Right ventricle myocardium superior (tissue), 1 donor: ENCODE measurements at places on chromosomes 3 and 15. TPM values are rescaled to one million over a fixed set of nuclear protein-coding genes. Genes with fewer than 3 reads are reported as not detected.

- no peak for DNase-seq
Measured at GRCh38 chr3:172726380-172726779, 15.5 kb upstream of the NCEH1 start.

The CNTN4 gene
- total RNA-seq, result 2.6 TPM

GRCh38 chr3:152706991-152707713, 127.8 kb upstream of the P2RY1 start:
- no peak for DNase-seq

DNA sequence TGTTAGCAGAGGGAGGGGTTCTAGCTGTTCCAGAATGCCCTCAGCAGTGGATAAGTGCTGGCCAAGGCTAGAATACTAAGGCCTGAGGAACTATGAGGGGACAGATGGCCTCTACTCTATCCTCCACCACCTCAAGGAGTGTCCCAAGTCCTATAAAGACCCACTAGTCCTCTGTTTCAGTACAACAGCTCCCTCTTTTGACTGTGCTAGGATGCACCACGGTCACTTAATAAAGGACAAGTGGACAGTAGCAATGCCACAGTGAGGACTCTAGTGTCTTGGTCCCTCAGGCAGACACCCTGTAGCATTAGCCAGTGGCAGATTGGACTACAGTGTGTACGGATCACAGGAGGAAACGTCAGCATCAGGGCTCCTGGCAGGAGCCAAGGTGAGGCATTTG, 171.8 kb upstream of the PROK2 start:
- DNase-seq, result no peak

The SKOR1 gene
- 0.11 TPM for total RNA-seq

- DNase-seq, result no peak
Measured at GRCh38 chr3:114336122-114336697, 42.4 kb downstream of the TIGIT start.

DNA sequence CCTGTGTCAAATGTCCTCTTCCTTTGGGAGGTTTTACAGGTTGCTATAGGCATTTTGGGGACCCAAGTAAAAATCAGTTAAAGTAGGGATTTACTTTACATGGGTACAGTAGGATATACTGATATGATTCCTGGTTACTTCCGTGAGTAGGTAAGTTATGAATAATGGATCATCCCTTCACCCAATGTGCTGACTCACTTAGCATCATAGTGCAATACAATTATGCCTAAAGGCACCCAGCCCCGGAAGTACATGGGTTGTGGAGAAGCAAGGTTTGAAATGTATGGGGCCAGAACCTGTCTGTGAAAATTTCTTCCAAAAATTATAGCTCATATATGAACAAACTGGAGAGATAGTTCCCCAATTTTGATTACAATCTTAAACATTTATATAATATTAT, 64.0 kb downstream of the GLB1 start:
- no peak for DNase-seq

GRCh38 chr3:122003112-122003511, 18.9 kb downstream of the ILDR1 start:
- no peak for DNase-seq

The NISCH gene
- total RNA-seq, result 46.0 TPM

The TERB2 gene
- total RNA-seq, result not detected

DNA sequence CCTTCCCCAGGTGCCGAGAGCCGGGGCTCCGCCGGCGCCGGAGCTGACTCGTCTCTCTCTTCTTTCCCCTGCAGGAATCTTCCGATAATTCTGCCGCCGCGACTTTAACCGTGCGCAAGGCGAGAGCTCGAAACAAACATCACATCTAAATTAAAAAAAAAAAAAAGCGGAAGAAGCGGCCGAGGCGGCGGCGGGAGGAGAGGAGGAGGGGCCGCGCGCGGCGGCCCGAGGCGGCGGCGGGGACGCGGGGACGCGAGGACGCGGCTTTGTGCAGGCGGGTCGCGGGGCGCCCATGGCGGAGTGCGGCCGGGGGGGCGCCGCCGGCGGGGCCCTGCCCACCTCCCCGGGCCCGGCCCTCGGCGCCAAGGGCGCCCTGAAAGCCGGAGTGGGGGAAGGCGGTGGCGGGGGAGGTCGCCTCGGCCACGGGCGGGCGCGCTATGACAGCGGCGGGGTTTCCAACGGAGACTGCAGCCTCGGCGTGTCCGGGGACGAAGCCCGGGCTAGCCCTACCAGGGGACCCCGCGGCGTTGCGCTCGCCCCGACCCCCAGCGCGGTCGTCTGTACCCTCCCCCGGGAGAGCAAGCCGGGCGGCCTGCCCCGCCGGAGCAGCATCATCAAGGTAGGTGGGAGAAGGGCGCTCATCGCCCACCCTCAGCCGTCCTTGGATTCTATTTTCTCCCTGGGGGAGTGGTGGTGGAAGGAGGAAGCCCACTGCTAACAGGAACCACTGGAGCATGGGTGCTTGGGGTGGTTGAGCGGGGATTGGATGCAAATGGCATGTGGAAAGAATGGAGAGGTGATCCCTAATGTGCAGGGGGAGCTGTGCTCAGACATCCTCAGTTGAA, at the start of gene PLCL2:
TSS of gene PLCL2 (plus strand) at position 208 of the 845 bp plus-strand sequence. CDS start at position 293, 85 bp downstream.
- DNase-seq, result peak; percentile 74

GRCh38 chr3:39727415-39727814, 82.0 kb upstream of the MYRIP start:
- no peak for DNase-seq

DNA sequence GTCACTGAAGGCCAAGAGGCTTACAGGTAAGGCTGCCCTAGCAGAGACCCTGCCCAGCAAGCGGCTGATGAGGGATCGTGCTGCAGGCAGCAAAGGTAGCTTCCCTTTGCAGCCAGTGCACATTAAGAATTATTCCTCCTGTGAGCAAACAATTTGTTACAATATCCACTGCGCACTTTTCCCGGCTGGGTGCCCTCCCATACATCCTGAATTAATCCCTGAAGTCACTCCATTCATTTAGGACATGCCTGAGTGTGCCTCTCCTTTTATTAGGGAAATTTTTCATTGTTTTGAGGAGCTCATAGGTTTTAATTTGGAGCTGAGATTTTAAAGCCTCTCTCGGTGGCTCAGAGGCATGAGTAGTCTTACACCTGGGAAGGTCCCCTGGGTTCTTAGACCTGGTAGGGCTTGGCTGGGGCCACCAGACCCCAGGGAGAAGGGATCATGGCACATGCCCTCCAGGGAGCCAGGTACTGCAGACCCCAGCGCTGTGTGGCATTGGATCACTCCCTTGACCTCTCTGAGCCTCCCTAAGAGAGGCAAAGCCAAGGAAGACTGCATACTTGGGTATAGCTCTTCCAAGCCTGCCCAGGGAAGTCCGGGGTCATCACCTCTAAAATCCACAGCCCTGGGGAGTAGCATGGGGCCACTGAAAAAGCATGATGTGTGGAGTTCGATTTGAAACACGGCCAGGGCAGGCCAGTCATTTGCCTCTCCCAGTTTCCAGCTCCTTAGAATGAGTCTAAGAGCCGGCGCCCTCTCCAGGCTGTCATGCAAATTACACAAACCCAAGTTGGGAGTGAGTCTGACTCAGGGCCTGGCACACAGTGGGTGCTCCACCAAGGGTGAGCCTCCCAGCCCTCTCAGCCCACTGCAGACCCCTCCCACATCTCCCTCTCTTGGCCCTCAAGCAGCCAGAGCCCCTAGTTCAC, 151.9 kb upstream of the LINGO1 start:
- no peak for DNase-seq

- no peak for DNase-seq
Measured at GRCh38 chr3:71568207-71568606, 15.3 kb downstream of the FOXP1 start.

DNA sequence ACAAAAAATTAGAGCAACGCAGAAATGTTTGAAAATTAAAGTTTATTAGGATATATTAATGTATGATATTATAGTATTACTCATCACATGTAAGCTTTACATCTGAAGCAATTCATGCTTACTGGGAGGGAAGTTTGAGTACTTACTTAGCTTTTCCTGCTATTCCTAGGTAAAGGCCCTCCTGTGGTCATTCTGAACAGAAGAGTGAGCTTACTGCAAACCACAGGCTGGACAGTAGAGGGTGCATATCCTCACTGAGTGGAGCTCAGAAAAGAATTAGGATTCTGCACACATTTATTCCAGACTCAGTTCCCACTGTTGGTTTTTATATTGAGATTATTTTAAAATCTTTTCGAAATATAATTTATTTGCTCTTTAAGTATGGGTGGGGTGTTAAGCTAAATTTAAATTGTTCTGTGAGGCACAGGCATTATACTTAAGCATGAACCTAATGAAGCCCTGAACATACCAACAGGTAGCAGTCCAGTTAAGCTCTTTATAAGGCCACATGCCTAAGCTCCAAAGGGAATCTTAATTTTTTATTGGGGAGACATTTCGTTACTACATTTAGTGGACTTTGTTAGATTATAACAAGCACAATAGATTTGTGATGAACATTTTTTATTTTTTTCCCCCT, 10.2 kb downstream of the MRPS22 start:
- DNase-seq, result no peak

The TCTA gene
- 13.4 TPM for total RNA-seq

DNA sequence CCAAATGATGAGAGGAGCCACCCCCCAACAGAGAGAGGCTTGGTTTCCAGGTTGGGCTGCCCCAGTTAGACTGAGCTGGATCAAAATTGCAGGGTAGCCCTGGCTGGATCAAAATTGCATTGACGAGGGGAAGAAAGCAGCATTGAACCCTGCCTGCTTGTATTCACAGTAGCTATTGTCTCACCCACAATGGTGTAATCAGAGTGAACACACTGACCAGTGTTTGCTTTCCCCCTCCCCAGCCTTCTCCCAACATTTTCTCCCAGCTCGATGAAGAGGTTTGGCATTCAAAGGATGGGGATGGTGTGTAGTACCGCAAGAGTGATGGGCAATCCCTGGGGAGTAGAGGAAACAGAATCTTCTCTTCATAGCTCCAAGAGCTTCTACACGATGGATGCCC, 223.8 kb downstream of the ADAMTS9 start:
- no peak for DNase-seq

DNA sequence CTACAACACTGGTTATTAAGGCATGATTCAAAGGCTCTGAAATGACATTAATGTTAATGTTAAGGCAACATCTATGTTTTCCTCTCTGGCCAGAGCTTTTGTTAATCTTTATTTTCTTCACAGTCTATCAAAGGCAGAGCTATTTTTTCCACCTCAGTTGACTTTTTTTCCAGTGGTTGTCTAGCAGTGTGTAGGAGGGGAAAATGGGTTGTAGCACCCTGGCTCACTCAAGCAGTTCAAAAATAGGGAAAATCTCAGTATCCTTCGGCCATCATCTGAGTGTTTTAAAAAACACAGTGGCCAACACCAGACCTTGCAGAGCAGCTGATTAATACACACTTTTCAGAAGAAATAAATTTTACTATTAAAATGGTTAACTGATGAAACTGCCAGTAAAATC, 21.4 kb downstream of the CBLB start:
- DNase-seq, result no peak

DNA sequence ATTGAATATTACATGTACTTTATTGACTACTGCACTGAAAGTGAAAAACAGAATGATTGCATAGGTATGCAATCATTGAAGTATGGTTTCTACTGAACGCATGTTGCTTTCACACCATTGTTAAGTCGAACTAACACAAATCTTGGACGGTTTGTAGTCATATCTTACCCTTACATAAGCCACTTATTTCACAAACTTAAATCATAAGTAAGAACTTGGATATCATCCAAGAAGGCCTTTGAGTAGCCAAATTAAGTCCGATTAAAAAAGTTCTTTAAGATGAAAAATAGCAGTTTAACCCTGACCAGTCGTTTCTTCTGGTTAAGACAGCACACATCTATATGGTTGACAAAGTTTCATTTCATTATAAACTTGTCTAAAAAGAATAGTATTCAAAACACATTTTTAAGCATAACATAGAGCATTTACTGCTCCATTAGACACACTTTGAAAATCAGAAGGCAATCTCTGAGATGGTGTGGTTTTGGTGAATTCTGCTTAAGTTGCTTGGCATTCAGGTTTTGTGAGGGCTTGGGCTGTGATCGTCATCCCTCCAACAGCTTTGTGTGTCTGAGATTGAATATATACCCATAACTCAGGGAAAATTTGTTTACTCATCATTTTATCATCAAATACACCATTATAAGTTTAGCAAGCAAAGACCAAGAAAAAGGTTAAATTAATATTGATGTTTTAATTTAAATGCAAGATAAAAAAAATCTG, 92.2 kb downstream of the NFKBIZ start:
- no peak for DNase-seq

GRCh38 chr3:172131746-172132145, 92.4 kb downstream of the FNDC3B start:
- no peak for DNase-seq

DNA sequence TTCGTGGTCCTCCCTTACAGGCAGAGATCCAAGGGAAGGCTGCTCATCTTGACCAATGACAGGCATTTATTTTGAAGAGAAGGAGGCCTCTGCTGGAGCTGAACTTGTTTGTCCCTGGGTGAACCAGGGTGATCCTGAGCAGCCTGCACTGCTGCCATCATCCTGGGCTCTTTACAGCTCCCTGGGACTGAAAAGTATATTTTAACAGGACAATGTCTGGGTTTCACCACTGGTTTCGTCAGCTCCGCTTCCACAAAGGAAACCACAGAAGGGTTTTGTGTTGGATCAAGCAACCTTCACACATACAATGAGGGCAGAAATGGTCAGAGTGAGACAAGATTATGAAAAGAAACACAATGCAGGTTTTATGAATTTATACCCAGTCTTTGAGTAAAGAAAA, 400.7 kb upstream of the TPM1 start:
- no peak for DNase-seq

DNA sequence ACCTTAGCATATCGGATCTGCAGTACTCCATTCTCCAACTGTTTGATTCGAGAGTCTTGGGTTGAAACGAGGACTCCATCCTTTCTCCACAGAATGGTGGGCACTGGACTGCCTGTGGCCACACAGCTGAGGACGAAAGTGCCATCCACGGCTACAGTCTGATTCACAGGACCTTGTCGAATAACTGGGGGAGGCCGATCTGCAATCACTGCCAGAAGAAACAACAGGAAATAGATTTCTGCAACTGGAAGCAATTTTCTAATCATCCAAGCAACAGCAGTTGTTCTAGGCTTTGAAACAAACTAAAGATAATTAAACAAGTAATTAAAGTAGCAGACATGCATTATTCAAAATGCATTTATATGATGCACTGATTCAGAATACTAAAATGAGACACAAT, 1097.7 kb downstream of the ROBO1 start:
- DNase-seq, result no peak

DNA sequence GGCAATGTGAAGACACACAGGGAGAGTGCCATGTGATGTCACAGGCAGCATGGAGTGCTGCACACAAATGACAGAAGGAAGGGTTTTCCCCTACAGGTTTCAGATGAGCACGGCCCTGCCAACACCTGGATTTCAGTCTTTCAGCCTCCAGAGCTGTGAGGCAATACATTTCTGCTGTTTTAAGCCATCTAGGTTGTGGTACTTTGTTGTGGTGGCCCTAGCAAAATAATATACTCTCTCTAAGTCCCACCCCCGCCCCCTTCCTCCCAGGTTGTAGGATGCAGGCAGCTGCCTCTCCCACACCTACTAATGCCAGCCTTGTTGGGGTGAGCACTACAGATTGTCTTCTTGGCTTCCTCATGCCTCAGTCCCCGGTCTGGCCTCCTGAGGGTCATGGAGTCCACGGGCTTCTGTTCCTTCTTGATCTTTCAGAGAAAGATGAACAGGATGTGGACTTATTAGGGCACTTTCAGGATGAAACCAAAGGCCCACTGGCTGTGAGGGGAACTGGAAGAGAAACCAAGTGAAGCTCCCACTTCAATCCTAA, 180.0 kb downstream of the CD47 start:
- DNase-seq, result no peak

The CTXN2 gene
- total RNA-seq, result not detected
